ENCODE measurements at places on chromosomes 7 and 10.
A peak's percentile ranks its signal among the peaks of the same experiment; 100 is the strongest.

GRCh38 chr7:112965506-112965905 is 121.1 kb downstream of the GPR85 start:
- DNase-seq = no peak

DNA sequence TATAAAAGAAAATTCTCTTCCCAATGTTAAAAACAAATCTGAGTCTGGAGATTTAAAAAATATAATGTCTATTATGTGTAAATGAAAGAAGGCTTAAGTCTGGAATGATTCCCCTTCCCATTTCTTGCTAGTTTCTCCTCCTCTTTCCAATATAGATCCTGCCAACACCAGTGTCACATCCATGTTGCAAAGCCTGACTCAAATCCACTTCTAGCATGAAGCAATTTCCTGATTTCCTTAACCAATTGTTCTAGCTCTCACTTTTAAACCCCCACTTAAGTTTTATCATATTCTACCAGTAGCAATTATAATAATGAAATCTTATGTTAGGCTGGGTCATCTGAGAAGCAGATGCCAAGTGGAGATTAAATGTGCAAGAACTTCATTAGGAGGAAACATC is 100.1 kb upstream of the SEC61G start:
- DNase-seq = no peak

DNA sequence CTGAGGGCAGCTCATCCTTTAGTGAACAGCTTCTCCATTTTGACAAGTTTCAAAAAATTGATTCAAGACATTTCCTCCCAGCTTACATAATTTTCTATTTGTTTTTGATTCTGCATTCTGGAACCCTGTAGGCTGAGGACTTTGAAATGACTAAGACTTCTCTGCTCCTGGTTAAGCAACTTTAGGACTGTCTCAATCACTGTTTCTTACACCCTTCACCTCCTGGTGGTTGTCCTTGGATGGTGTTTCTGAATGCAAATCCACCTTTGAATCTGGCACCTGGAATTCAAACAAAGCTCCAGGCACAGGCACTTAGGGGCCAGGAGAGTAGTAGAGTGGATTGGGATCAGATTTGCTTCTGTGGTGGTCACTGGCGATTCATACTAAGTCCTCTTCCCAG is 595.5 kb downstream of the LRMDA start:
- no peak for DNase-seq

DNA sequence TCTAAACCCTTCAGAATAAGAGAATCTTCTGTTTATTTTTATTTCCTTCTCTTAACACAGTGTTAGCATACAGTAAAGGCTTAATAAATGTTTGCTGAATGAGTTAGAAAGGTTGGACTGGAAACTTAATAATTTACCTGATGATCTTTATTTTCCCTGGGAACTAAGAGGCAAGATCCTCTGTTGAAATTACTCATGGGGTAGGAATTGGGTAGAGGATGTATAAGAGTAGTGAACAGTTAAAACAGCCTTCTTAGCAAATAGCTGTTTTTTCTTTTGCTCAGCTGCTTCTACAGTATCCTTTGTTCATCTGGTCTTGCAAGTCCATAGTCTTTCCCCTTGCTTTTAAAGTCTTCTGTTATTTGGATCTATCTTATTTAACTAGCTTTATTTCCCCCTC is 80.0 kb downstream of the AKAP9 start:
- no peak for DNase-seq

DNA sequence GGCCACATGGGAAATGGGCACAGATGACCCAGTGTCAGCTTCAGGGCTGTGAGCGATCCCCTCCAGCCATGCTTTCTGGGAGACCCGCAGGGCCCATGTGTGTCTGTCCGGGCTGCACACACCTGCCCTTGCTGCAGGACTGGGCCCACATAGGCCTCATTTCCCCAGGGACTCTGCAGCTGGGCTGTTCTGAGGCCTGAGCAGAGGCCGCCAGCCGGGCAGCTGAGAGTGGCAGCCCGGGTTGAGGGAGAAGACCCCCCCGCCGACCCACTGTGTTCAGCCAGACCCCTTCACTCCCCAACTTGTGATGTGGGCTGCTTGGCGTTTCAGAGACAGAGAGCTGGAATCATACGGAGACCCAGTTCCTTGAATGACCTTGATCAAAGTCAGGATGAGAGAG is 50.1 kb upstream of the DPYSL4 start:
- DNase-seq = no peak

GRCh38 chr10:76974017-76974691 is 663.5 kb downstream of the KCNMA1 start:
- peak; percentile 45 for DNase-seq

DNA sequence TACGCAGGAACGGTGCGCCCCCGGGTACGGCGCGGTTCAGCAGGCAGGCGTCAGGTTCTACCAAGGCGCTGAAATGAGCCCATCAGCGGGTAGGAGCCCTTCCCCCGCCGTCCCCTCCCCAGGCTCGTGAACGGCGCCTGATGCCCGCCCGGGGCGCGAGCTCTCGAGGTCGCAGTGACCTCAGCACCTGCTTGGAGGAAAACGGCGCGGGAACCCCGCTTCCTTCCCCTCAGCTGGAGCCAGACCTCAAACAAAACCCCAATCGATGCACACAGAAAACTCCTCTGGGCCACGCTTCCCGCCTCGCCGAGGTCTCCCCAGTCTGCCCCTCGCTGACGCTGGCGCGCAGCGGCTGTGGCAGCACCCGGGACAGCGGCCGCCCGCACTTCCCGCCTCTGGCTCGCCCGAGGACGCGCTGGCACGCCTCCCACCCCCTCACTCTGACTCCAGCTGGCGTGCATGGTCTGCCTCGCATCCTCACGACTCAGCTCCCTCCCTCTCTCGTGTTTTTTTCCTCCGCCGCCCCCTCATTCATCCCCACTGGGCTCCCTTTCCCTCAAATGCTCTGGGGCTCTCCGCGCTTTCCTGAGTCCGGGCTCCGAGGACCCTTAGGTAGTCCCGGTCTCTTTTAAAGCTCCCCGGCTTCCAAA is 514 bp upstream of the GAD2 start:
- DNase-seq = no peak

- DNase-seq = no peak
Measured at GRCh38 chr10:17061418-17061817, 68.2 kb downstream of the CUBN start.

GRCh38 chr7:73366127-73366526 is 38.2 kb downstream of the FKBP6 start:
- no peak for DNase-seq

GRCh38 chr10:12389154-12389734 is 39.9 kb downstream of the CAMK1D start:
- no peak for DNase-seq

DNA sequence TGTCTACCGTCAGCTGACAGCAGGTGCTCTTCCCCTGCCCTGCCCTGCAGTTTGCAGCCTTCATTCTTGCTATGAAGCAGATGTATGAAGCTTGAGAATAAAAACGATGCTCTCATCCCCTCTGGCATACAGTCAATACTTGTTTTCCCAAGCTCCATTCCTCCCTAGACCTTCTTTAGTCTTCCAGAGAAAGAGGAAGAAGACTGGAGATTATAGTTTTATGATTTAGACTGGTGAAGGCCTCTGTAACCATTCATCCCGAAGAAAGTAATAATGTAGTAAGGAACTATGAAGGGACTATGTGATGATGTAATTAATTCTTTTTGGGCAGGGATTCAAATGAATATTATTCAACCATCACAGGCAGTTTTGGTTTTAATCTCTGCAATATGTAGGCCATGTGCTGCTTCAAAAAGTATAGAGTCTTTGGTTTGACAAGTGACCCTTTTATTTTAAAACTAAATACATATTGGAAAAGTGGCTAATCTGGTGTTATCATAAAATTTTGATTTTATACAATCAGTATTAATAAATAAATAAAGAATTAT is 242.4 kb upstream of the KIAA1217 start:
- no peak for DNase-seq

- peak; percentile 91 for DNase-seq
Measured at GRCh38 chr7:2956526-2957368, 86.9 kb downstream of the CARD11 start.

DNA sequence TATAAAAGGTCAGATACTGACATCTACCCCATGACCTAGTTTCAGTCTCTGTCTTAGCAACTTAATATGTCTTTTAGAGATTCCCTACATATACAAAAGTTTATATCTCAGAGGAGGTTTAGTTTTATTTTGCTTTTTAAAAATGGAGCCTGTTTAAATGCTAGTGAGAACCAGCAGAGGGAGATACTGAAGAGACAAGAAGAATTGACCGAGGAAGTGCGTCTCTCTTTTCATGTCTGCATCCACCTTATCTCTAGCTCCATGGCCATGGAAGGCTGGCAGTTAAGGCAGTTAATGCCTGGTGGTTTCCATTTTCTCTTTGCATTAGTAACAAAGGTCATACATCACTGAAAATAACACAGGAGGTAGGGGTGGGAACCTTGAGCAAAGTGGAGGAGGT is 10.7 kb downstream of the SUV39H2 start:
- DNase-seq = no peak

GRCh38 chr7:55474944-55475854 is 97.1 kb downstream of the VOPP1 start:
- DNase-seq = no peak

- DNase-seq = no peak
Measured at GRCh38 chr10:29681676-29682448, 47.1 kb upstream of the SVIL start.

DNA sequence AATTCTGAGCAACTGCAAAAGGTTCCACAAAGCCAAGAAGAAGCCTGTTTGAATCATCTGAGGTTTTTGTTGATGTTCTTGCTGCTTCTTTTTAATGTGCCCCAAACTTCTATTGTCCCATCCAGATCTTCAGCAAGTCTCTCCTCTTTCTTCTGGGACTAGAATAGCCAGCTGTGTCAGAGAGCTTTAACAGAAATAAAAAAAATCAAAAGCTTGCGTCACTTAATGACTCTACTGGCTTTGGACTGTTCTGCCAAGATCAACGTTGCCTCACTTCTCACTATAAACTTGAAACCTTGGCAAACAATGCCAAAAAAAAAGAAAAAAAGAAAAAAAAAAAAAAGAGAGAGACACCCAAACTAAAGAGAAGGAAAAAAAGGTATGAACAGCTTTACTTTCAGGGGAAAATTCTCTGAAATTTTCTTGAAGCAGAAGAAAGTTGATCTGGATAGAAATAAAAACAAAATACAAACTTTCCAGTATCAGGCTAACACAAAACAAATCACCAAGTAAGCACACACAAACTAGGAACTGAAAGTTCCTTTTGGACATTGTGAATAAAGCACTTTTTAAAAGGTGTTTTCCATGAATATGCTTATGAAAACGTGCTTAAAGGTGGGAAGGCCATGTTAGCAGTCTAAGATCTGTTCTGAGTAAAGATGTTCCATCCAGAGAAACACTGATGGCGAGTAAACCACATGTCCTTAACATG is 14.8 kb downstream of the USP54 start:
- DNase-seq = peak; percentile 65

GRCh38 chr10:62471711-62472110 is 97.5 kb downstream of the ZNF365 start:
- DNase-seq = no peak

DNA sequence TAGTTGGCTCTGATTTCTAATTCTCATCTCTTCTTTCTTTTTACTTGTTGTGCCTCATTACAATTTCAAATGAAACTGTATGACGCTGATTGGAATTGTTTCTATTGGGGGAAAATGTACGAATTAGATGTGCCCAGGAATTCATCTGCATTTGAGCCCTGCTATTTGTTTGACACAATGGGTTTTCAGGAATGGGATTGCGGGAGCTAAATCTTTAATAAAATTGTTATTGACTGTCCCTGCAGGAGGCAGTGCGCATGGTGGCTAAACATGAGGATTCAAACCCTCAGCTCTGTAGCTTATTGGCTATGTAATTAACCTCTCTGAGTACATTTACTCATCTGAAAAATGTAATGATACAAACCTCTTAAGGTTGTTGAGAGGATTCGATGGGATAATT is 181.6 kb downstream of the NXPH1 start:
- no peak for DNase-seq

GRCh38 chr10:127374074-127374680 is 174.9 kb upstream of the NPS start:
- DNase-seq = no peak

GRCh38 chr10:65126288-65126687 is 1605.1 kb downstream of the REEP3 start:
- no peak for DNase-seq

DNA sequence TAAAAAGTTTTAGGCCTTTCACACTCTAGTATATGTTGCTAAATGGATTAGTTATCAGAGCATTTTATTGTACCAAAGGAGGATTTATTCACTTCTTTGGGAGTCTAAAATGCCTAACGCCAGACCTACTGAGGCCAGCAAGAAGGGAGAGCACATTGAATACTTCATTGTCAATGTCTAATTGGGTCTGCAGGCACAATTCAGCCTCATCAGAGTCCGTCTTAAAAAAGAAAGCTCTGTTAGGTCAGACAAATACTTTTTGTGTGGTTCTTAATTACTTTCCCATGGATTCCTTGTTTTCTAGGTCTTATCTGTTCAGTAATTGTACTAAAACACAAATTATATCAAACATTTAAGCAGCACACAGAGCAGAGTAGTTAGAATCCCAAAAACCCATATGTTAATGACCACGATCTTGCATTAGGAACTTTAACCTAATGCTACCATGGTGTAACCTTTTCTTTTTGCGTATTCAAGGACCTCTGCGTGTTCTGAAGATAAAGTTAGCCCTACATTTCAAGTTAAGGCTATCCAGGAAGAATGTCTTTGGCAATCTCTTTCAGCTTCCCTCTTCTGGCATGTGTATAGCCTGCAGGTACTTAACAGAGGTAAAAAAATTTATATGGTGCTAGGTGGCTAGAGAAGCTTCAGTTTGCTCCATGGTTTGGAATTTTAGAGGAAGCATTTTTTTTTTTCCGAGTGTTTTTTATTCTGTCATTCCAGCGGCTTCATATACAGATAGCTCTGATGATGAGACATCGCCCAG is 45.7 kb upstream of the STRIP2 start:
- no peak for DNase-seq

DNA sequence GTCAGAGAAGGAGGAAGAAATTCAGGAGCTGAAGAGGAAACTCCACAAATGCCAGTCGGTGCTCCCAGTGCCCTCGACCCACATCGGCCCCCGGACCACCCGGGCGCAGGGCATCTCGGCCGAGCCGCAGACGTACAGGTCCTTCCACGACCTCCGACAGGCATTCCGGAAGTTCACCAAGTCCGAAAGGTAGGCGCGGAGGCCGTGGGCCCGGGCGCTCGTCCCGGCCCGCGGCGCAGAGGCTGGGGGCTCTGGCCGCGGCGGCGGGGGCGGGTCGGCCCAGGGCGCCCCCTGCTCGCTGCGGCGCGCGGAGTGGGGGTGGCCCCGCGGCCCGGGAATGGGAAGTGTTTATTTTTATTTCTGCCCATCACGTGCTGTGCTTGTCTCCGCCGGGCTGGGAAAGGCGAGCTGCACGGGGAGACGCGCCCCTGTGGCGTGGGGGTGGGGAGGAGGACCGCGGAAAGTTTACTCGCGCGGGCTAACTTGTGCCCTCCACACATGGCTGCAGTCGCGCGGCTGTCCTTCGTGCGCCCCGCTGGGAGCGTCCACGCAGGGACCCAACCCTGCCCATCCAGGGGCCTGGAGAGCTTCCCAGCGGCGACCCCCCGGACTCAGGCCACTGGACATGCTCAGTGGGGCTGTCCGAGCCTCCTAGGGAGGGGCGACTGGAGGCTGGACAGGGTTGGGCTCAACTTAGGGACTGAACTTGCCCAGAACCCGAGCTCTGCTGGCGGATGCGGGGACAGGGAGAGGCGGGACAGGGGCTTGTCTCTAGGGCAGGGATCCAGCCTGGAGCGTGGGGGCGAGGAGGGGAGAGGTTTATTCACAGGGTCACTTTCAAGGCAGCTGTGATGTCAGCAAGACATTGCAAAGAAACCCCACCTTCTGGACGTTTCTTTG is 82.6 kb upstream of the PRKG1 start:
- DNase-seq = no peak

- no peak for DNase-seq
Measured at GRCh38 chr7:44489955-44490350, 505 bp downstream of the NUDCD3 start.

Data from H4 (cell line).